ENCODE measurements at places on chromosomes 12 and 14. TPM values are rescaled to one million over a fixed set of nuclear protein-coding genes. Genes with fewer than 3 reads are reported as not detected.

The KERA gene
- total RNA-seq = not detected

DNA sequence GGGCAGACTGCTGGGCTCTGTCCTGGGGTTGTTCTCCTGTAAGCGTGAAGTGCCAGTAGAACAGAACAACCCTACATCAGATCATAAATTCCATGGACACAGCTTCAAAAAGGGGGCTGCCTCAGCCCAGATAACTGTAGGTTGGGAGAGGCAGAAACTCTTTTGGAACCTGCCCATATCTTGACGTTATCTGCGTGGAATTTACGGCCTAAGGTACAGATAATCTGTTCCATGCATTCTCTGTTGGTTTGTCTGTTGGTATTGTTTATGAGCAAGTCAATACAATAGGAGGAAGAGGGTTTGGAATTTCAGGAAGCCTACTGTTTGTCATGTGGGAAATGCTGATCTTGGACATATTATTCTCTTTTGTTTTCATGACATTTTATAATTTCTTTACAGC, 36.7 kb downstream of the SLC25A47 start:
- DNase-seq = no peak

- DNase-seq = no peak
Measured at GRCh38 chr12:12442548-12443071, 85.7 kb downstream of the BORCS5 start.

DNA sequence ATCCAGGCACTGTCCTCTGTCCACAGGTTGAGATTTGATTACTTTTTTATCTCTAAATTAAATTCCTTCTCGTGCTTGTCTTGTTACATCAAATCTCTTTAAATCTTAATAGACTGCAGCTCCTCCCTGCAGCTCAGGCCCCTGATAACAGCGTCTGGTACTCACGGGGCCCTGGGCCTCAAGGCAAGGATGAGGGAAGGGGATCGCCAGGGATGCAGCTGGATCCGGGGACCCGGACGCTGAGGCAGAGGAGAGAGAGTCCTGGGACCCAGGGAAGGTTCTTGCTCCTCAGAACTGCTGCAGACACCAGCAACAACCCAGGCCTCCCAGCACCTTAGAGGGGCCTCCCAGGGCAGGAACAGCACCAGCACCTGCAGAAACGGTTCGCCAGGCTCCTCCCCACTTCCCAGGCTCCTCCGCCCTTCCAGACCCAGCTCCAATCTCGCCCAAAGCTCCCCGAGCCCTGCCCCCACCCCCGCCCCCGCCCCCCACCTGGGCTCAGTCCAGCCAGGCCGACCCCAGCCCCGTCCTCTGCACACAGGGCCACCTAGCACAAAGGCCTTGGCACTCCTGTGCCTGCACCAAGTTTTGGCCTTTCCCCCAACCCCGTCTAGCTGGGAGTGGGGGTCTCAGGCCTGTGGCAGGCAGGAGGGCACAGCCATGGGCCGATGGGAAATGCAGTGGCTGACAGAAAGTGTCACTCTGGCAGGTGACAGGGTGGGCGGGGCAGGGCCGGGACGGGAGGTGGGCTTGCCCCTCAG, 60.3 kb upstream of the GALNT9 start:
- no peak for DNase-seq

The NT5DC3 gene
- total RNA-seq = 3.1 TPM

DNA sequence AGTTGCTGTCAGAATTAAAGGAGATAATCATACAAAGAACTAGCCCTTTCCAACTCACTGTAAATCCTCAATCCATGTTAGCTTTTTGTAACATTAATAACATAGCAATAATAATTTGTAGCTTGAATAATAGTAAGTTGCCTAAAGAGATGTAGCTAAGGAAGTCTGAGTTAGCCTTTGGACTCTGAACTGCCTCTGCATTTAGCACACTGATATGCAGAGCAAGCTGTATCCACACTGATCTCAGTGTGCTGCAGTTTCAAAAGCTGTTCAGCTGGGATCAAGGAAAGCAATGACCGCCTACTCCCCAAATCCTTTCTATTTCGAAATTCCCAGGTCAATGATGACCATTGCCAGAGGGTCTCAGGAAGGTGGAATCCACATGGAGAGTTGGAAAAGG, 99.3 kb upstream of the IFNG-AS1 start:
- no peak for DNase-seq

The DUSP16 gene
- 16.4 TPM for total RNA-seq

The DTX1 gene
- total RNA-seq = 1.5 TPM
